ENCODE measurements at places on chromosomes 11 and 22.

GRCh38 chr11:129969920-129970319, 32.7 kb downstream of the PRDM10 start:
- DNase-seq, result no peak

DNA sequence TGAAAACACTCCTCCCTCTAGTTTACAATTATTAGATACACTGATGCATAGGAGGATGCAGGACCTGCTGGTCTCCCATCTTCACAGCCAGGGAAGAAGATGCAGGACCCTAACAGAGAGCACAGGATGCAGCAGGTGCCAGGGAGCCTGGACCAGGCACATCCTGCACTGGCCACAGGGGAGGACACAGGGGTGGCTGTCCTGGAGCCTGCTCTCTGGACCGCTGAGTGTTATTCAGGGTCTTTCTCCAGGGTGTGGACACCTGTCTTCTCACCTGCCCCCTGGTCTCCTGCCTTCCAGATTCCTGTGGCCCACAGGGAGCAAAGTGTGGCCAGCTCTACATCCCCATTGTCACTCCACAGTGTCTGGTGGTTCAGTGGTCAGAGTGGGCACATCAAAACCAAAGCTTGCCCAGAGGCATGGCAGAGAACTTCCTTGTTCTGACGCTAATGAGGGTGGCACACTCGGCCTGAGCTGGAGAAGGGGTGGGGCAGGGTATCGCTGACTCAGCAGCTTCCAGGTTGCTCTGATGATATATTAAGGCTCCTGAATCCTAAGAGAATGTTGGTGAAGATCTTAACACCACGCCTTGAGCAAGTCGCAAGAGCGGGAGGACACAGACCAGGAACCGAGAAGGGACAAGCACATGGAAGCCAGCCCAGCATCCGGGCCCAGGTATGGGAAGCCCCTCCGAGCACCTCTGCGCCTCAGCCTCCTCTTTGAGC, at the start of gene APOBEC3A:
Gene APOBEC3A, plus strand, starts transcription at position 564 of the 725 bp plus-strand sequence. Its CDS starts 83 bp downstream, at position 647.
- DNase-seq, result no peak

DNA sequence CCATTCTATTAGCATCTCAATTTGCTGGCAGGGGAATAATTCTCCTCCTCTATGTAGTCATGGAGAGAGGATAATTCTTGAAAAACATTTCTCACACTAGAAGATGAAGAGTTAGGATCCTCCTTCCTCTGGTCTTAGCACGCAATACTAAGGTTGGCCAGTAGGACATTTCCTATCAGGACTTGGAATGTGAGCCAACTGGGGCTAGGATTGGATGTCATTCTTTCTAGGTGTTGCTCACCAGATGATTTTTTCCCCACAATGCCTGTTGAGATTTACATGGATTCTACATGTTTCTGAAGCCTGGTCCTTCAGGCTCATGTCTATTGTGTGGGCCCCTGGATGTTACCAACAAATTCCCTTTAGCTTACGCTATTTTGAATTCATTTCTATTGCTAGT, 28.0 kb downstream of the SLN start:
- DNase-seq, result no peak

DNA sequence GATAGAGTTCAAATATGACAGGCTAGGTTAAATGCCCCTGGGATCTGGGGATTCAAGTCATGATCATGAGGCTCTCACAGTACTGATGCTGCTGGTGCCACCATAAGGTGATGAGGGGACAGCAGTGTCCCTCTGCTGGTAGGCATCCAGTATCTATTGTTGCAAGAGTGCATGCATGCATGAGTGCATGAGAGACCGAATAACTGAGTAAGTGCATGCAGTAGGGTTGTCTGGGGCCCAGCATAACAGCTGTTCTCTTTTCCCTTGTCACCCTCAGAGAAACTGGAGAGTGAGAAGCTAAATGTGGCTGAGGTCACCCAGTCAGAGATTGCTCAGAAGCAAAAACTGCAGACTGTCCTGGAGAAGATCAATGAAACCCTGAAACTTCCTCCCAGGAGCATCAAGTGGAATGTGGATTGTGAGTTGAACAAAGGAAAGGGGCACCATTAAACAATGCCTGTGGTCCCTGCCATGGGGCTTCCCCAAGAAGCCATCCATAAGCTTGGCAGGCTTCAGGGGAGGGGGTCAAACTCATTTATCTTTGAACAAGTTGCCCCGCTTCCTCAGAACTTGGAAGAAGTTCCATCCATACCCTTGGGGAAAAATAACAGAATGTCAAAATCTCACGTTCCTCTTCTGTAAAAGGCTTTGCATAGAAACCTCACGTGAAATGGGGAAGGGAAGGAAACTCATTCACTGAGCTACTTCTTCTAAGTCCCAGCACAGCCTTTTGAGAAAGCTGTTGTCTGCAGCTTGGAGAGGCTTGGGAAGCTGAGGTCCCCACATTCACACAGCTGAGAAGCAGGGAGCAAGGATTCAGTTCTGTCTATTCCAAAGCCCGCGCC, 119.0 kb downstream of the PARVA start:
- no peak for DNase-seq

DNA sequence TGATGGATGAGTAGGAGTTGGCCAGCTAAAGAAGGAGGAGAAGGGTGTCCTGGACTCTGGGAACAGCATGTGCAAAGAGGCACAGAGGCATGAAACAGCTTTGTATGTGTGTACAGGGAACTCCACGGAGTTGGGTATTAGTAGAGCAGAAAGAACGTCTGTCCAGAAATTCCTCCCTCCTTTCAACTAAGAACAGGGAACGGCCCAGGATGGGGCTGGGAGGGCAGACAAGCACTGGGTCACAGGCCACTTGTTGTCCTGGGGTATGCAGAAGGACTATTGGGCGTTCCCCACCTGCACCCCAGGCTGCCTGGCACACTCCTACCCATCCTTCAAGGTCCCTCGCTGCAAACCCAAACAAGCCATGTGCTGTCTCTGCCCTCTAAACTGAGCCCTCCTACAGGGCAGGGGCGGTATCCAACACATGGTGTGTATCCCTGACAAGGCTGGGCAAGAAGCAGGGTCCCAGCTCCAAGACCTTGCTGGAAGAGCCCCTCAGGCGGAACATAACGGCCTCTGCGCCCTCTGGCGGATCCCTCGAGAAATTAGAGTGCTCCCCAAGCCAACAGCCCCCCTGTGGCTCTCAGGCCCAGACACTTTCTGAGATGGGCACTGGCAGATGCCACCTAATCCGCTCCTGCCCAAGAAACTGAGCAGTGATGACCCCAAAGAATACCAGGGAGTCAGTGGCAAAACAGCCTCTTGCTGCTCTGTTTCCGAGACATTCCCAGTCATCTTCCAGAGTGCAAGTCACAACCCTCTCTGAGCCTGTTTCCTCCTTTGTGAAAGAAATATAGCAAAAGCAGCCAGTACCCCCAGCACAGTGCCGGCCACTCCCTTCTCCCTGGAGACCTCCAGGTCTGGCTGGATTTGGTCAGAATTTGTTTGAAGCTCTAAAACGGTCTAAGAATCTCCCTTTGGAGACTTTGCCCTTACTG, 1.6 kb upstream of the ELFN2 start:
- no peak for DNase-seq

DNA sequence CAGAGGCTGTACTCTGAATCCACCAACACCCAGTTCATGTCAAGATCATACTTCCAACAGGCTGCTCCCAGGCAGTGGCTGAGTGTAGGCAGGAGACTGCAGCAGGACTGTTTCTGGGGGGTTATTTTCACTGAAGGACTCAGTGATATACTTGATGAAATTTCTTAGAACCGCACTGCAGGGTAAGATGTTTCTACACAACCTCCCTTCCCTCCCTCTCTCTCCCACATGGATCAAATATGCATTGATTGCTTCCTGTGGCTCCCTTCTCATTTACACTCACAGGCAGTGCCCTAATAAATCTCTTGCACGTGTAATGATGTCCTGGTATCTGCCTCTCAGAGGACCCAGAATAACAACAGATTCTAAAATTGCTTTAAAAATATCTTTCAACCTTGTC, 251.3 kb upstream of the CCDC179 start:
- no peak for DNase-seq

DNA sequence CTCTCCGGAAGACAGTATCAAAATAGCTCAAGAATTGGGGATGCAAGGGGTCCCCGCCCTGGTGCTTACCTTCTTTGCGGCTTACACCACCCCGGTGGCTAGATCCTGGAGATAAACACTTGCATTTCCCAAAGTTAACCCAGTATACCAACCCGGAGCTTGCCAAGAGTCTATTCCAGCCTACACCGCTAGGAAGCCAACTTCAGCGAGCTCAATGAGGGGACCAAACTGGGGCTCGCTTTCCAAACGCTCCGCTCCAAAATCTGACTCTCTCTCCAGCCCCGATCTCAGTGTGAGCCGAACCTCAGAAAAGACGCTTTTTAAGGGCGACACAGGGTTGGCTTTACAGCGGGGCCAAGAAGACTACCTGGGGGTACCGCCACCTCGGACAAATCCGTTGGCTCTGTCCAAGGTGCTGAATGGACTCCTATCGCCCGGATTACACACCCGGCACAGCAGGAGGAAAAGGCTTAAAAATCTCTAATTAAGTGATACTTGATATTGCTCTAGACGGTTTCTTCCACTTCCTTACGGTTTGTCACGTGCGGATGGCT, 20.1 kb upstream of the BDNF start:
- no peak for DNase-seq

DNA sequence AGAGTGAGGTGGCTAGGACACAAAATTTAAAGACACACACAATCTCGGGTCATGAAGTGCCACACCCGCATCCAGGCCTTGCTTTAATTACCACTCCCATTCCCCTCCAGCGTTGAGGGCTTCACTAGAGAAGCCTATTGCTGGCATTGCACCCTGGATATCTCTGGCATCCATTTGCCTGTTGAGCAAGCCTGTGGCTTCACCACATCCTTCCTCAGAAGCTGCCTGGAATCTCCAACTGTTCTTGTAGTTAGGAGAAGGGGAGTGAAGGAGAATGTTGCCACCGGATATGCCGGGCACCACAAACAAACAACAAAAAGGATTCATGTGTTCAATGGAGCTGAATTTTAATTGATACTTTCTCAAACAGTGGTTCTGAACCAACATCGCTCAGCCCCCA, 34.4 kb upstream of the RCN1 start:
- peak; percentile 84 for DNase-seq

DNA sequence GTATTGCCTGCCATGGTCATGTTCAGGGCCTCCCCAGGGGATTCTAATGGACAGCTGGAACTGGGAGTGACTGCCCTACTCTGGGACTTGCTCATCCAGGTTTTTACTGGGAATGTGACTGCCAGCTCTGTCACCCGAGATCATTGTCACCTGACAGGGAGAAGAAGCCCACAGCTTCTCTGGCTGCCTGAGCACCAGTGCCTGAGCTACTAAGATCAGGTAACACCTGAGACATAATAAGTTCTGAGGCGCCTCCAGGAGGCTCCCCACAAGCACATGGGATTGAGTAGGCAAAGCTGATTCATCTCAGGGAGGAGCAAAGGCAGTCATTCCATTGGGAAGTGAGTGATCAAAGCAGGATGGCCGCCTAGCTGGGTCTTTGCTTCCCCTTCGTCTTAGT, 84.2 kb upstream of the GALNT18 start:
- DNase-seq, result no peak

DNA sequence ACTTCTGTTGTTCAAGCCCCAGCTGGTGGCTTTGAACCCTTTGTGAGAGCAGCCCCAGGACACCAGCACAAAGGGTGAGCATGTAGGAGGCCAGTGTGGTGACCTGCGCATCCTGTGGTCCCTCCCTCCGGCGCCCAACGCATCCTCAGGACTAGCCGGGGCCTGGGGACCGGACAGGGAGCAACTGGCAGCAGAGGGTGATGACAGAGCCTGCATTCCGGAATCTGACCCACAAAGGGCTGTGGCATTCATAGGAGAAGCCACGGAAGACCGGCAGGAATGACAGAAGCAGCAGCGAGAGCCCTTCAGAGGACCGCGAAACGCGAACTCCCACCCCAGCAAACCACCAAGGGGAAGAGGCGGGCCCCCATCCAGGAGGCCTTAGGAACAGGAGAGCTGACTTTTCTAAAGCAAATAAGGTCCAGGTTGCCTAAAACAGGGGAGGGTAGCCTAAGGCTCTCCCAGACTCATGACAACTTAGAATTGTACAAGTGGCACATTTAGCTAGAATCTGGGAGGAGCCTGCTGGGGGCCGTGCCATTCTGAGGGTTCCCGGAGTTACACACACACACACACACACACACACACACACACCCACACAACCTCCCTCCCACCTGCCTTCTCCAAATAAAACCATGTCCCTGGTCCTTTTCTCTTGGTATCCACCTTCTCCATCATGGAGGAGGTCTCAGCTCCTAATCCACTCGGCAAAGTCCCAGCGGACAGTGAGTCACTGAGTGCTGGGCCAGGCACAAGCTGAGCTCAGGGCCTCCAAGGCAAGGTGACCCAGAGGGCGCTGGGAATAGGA, 232.7 kb downstream of the CTTN start:
- DNase-seq, result no peak

DNA sequence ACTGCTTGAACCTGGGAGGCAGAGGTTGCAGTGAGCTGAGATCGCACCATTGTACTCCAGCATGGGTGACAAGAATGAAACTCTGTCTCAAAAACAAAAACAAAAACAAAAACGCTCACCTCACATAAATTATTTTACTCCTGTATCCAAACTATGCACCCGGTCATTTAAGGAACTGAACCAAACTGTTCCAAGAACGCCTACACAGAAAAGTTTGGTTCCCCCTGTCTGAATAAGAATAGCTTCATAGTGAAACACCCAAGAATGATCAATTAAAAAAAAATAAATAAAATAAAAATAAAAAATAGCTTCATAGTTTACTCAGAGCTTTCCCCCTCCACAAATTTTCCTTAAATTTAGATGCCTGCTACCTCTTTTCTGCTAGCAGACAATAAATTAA, 13.7 kb downstream of the NUP98 start:
- DNase-seq, result no peak

DNA sequence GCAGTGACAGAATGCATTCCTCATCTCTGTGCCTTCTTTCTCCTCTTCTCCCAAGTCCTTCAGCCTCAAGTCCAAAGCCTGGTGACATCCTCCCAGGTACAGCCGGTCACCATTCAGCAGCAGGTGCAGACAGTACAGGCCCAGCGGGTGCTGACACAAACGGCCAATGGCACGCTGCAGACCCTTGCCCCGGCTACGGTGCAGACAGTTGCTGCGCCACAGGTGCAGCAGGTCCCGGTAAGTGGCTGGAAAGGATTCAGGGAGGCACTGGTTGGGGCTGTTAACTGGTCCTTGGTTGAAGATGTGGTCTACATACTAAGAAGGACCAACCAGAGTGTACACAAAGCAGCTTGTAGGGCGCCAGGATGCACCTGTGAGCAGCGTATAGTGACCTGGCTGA, 35.7 kb downstream of the SREBF2 start:
- no peak for DNase-seq

- DNase-seq, result no peak
Observed at GRCh38 chr11:104614961-104615360, 283.3 kb downstream of the CASP12 start.

GRCh38 chr11:66845876-66846212, 2.6 kb downstream of the RCE1 start:
- DNase-seq, result no peak

GRCh38 chr11:47007579-47007978, 71.0 kb downstream of the CSTPP1 start:
- DNase-seq, result no peak

All from GM04503 (cell line).